Muscle of leg (tissue), 16 donors: ENCODE measurements at places on chromosomes 12 and 14.

DNA sequence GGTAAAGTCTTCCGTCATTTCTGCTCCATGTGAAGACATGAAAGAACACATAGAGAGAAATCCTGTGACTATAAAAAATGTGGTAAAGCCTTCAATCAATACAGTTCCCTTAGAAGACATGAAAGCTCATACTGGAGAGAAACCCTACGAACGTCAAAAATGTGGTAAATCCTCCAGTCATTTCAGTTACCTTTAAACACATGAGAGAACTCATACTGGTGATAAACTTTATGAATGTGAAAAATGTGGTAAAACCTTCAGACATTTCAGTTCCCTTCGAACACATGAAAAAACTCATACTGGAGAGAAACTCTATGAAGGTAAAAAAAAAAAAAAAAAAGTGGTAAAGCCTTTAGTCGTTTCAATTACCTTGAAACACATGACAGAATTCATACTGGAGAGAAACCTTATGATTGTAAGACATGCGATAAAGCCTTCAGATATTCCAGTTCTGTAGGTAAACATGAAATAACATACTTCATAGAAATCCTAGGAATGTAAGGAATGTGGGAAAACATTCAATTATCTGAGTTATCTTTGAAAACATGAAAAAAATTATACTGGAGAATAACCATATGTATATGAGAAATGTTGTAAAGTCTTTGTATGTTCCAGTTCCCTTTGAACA, 60.4 kb downstream of the MAP4K5 start:
- no peak for DNase-seq

- DNase-seq: no peak
Observed at GRCh38 chr12:57717846-57718640, 20.5 kb downstream of the AGAP2 start.

- no peak for DNase-seq
Observed at GRCh38 chr12:121227294-121227693, 17.4 kb downstream of the P2RX4 start.

- DNase-seq: peak; percentile 59
Observed at GRCh38 chr14:85308531-85309300, 221.2 kb upstream of the FLRT2 start.
